ENCODE measurements at places on chromosomes 13 and 19.
A peak's percentile ranks its signal among the peaks of the same experiment; 100 is the strongest.

GRCh38 chr19:55090564-55090963, 14.9 kb downstream of the EPS8L1 start:
- DNase-seq: no peak

DNA sequence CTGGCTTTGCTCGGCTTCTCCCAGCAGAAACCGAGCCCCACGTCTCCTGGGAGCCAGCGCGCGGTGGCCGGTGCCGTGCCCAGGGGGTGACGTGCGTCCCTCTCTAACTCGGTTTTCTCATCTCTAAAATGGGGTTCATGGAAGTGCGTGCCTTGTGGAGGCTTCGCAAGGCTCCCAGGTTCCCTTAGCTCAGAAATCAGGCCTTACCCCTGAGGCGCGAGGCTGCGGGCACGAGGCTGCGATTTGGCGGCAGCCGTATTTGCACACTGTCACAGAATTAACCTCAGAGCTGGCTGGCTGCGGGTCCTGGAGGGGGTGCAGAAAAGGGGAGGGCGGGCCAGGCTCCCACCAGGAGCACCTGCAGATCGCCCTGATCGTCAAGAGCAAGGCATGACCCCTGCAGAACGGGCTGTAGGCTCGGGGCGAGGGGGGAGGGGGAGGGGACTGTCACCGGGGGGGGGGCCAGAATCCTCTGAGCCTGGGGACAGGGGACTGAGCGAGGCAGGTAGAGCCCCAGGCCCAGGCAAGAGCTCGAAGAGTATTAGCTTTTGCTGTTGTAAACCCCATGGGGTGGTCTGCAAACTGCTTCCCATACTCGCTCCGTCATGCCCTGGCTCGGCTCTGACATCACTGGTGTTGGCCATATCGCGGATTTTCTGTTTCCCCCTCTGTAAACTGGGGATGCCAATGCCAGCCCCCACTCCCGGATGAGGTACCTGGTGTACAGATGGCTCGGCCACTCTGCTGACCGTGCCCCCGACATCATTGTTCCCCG, 62.2 kb downstream of the CCNE1 start:
- DNase-seq: no peak

DNA sequence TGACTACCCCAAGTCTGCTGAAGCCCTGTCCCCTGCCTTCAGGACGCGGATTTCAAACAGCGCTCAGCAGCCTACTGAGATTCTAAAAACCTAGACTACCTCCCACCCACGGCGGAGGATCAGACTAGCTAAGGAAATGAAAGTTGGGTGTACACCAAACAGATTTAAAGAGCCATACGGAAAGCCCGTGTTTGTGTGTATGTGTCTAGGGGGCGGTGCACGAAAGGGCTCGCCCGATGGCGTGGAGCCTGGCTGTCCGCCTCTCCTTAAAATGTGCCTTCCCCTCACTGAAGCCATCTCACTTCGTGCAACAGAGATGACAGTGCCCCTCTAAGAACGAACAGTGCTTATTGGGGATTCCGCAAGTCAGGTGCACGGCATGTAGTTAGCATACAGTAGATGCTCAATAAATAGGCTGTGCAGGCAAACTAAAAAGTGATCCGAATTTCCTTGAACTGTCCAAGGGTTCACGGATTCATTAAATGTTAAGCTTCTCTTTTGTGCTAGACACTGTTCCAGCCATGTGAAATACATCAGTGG, 639 bp downstream of the LENG1 start:
- peak; percentile 23 for DNase-seq

DNA sequence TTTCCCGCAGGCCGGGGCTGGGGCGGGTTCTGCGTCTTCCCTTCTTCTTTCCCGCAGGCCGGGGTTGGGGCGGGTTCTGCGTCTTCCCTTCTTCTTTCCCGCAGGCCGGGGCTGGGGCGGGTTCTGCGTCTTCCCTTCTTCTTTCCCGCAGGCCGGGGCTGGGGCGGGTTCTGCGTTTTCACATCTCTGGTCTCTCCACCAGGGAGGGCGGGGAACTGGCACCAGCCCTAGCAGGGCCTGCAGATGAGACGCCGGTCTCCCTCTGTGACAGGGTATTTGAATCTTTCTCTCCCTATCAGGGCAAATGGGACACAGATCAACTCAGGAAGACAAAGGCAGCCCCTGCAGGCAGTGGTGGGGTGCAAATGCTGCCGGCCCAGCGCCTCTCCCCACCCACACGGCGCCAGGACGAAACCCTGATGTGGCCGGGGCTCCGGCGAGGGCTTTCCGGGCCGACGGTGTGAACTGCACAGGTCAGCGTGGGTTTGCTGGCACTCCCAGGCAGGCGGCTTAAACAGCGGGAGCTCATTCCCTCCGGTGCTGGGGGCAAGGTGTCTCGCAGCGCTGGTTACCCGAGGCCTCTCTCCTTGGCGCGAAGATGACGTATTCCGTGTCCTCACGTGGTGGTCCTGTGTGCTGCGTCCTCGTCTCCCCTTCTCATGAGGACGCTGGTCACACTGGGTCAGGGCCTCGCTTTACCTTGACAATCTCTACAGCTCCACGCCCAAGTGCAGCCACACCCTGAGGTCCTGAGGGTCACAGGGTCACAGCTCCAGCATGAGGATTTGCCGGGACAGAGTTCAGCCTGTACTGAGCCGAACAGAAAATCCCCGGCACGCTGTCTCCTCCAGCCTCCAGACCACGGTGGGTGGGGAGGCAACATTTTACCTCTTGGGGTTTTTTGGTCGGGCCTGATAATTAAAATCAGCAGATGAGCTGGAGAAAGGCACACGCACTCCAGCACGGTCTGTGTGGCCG, 717 bp upstream of the C13orf46 start:
- DNase-seq: no peak

DNA sequence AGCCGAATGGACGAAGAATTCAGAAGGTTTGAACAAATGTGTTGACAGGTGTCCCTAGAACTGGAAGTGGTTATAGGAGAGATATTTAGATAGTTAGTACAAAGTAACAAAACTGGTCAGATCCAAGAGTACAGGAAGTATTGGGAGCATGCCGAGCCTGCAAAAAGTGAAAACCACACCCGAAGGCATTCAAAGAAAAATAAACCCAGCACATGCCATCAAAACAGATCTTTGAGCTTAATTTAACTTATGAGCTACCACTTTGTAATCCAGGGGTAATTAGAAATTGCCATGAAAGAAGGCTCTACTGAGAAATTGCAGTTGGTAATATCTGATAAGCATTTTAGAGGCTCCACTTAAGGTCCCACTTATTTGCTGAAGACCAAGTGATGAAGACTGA, 214.2 kb downstream of the DNAJC15 start:
- DNase-seq: no peak

DNA sequence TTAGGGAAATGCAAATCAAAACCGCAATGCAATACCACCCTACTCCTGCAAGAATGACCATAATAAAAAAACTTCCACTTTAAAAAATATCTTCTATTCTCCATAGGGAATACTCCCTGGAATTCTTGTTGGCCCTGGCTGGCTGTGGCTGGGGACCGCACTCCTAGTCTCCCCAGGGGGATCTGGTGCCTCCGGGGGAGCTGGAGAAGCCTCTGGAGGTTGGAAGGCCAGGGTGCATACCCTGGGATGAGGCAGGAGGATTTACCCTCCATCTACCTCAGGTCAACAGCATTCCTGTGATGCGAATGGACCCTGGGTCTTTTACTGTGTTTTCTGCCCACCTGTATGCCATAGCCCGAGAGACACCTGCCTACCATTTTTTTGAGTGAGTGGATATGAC, 120.0 kb upstream of the ZNF536 start:
- DNase-seq: no peak

DNA sequence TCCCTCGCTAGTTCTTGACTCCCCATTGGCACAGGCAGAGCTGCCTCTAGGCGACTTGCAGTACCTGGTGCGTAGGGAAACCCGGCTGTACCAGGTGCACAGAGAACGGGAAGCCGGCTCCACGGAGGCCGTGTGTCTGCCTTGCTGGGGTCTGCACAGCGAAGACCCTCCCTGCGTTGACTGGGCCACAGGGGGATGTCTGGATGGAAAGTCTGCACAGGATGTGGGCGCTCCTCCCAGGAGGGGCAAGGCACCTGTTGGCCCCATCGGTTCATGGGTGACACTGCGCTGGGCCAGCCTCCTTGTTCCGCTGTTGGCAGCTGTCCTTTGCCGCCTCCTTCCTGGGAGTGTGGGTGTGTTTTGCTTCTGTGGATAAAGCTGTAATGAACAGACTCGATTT, 138.3 kb downstream of the TEX29 start:
- no peak for DNase-seq

GRCh38 chr19:11296264-11296663, 304 bp downstream of the TSPAN16 start:
- DNase-seq: no peak

DNA sequence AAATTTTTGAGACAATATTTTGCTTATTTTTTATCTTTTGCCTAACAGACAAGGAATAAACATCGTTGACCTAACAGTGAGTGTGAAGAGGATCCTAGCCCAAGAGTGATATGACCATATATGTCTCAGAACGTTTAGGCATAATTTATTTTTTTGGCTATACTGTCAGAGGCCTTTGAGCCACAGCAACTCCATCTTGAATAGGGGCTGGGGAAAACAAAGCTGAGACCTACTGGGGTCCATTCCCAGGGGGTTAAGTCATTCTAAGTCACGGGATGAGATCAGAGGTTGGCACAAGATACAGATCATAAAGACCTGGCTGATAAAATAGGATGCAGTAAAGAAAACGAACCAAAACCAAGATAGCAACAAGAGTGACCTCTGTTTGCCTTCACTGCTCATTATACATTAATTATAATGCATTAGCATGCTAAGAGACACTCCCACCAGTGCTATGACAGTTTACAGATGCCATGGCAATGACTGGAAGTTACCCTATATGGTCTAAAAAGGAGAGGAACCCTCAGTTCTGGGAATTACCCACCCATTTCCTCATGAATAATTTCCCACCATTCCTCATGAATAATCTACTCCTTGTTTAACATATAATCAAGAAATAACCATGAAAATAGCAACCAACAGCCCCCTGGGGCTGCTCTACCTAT, 510.9 kb upstream of the PCDH9 start:
- no peak for DNase-seq

- peak; percentile 84 for DNase-seq
Observed at GRCh38 chr19:17282488-17283125, 906 bp downstream of the ANKLE1 start.

DNA sequence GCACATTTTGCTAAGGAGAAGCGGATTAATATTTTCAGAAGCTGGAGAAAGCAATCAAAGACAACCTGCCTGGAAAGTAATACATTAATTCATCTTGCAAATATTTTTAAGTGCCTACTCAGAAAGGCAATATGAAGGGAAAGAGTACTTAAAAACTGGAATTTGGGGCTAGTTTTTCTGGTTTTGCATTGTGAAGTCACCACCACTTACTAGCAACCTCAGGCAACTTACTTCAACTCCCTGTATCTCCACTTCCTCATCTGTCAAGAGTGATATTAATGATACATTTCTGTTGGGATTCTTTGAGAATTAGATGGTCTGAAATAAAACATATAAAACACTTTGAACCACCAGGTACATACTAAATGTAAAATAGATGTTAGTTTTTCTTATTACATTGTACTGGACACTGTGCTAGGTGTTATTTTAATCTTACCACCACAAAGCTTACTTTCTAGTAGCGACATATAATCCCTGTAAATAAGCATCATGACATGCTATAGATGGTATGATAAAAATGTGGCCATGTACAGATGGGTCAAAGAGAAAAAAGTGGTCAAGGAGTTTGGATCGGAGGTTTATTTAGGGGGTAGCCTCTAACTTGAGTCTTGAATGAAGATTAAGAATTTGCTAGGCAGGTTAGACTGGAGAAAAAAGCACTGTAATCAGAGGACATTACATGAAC, 101.2 kb downstream of the SPRY2 start:
- no peak for DNase-seq

- DNase-seq: peak; percentile 56
Observed at GRCh38 chr19:55216461-55217198, 7.3 kb upstream of the PTPRH start.

GRCh38 chr19:58021541-58022282, 12.1 kb upstream of the ZSCAN1 start:
- peak; percentile 36 for DNase-seq

DNA sequence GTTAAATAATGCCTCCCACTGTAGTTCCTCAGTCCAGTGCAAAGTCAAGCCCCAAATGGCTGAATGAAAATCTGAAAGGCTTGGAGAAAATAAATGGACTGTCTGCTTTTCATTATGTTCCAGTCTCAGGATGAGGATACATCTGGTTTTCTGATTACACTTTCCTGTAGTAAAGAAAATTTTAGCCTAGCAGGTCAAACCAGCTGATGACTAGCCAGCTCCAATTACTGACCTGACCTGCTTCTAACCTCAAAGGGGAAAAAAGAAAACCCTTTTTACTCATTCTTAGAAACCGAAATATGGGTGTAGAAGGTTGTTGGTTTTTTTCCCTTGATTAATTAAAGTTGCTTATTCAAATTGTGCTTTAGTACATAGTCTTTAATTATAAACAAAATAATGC, 418.4 kb downstream of the EFNB2 start:
- no peak for DNase-seq

DNA sequence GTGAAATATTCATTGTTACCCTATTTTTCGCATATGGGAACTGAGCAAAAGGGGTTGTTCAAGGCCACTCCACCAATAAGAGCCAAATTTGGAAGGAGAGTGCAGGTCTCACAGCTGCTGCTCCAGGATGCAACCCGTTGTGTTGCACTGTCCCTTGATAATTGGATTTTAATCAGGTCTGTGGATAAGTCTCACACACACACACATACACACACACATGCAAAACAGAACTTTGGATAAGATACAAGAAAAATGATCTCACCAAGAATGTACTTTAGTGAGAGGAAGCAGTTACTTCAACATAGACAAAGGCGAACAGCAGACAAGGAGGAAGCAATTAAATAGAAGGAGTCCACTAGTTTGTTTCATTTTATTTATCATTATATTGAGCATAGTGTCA, 127.3 kb upstream of the EDNRB start:
- DNase-seq: no peak

DNA sequence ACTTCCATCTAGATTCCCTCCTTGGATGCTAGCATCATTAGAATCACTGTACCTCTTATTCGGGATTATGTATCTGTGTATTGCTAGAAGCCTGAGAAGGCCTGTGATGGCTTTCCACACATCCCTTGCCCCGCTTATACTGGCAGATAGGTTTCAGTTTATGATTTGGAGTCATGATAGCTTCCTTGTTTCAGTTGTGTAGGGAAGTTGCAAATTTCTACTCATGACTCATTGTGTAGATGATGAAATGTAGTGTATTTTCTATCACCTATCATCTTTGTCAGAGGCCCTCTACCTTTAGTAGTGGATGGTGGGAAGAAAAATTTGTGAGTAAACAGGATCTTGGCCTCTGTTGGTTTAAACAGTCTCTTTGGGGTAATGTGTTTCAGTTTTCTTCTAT, 165.2 kb downstream of the GGACT start:
- no peak for DNase-seq

- no peak for DNase-seq
Observed at GRCh38 chr19:16345457-16345856, 20.8 kb downstream of the KLF2 start.

DNA sequence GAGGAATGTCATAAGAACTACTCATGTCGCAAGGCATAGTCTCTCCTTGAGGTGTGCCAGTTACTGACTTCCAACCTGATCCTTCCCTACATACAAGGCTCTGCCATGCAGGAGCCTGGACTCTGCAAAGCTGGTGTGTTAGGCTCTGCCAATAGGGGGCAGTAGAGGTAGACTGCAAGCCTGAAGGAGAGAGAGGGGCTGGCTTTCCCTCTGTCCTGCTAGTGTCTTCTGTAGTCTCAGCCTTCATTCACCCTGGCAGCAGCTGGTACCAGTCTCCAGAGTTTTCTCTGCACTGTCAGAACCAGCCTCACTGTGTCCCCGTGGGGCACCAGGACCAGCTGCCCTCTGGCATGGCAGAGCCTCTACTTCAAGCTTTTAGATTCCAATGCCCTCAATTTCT, 14.5 kb downstream of the SHISA2 start:
- DNase-seq: peak; percentile 23

All from CD4-positive, alpha-beta T cell treated with Interleukin-6 for 4 hours (primary cell).